NCI-H1417 treated with DMSO at 0.1 percent for 48 hours (cell line): ENCODE measurements at places on chromosomes 1 and 21.

DNA sequence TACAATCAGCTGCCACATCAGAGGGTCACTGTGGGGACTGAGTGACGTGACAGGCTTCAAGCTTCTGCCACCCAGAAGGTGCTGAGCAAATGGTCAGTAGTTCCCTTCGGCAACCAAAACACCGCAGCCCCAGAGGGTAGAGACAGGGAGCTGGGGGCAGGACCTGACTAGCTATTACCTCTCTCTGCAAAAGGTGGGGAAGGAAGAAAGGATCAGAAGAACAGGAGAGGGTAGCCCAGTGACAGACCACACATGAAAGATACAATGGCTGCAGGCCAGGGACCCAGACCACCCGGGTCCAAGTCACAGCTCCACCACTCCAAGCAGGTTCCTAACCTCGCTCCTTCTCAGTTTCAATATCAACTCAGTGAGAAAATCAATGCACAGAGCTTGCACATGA lies 377.1 kb downstream of the NPHP4 start:
- DNase-seq = no peak

- DNase-seq = no peak
These were observed 6.1 kb downstream of the B3GALT6 start for GRCh38 chr1:1237874-1238701.

- no peak for DNase-seq
These were observed 85.7 kb downstream of the KCNN3 start for GRCh38 chr1:154784416-154784815.

GRCh38 chr21:36780861-36781260 lies 81.9 kb downstream of the SIM2 start:
- no peak for DNase-seq

DNA sequence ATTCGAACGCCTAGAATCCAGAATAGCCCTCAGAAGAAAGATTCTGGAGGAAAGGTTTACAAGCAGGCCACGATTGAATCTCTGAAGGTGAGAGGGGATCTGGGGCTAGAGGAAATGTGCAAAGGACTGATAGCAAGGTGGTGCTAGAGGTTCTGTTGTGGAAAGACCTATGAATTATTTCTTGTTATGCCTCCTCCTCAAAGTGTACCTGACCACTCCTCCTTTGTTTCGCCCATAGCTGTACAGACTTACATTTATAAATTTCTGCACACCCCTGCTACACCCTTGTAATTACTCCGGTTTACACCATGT lies 986 bp downstream of the TCEANC2 start:
- no peak for DNase-seq
